ENCODE measurements at places on chromosomes 4 and X.

DNA sequence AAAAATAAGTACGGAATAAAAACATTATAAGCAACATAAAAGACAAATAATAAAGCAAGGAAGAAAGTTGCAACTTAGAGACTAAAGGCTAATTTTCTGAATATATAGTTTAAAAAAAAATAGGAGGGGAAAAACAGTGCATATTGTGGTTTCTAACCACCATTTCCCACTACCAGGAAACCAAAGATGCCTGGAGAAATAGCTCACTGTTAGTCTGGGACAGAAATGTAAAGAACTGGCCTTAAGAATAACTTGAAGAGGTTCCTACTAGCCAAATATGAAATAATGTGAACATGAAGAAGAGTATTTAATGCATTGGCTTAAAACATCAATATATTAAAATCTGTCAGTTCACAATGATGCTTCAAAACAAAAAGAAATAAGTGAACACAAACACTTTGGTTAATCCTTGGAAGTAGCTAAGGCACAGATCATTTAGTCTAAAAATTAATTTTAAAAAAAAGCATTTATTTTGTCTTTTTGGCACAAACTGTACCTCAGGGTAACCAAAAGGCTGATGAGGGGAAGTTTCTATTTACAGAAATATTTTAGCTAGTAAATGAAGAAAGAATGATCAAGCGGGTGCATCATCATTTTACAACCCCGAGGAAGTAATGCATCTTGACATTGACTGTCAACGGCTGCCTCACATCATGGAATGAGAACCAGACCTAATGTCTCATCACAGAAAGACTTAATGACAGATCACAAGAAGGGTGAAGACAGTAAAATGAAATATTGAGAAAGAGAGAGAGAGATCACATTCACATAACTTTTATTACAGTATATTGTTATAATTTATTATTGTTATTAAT is 297.2 kb upstream of the LDB2 start:
- no peak for DNase-seq

DNA sequence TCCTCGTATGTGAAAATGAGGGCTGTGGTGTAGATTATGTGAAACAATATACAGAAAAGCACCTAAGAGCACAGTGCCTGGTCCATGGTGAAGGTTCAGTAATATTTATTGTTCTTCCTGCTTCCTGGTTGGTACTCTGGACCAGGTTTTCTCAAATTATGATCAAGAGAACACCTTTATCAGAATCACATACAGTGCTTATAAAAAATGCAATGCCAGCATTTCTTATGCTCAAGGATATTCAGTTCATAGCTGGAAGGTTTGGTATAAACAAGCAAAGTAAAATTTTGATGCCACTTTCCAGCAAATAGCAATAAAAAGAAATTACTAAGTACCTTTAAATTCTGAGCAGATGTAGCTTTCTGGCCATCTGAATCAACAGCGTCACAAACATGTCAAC is 1412.4 kb downstream of the RPA4 start:
- DNase-seq, result no peak

DNA sequence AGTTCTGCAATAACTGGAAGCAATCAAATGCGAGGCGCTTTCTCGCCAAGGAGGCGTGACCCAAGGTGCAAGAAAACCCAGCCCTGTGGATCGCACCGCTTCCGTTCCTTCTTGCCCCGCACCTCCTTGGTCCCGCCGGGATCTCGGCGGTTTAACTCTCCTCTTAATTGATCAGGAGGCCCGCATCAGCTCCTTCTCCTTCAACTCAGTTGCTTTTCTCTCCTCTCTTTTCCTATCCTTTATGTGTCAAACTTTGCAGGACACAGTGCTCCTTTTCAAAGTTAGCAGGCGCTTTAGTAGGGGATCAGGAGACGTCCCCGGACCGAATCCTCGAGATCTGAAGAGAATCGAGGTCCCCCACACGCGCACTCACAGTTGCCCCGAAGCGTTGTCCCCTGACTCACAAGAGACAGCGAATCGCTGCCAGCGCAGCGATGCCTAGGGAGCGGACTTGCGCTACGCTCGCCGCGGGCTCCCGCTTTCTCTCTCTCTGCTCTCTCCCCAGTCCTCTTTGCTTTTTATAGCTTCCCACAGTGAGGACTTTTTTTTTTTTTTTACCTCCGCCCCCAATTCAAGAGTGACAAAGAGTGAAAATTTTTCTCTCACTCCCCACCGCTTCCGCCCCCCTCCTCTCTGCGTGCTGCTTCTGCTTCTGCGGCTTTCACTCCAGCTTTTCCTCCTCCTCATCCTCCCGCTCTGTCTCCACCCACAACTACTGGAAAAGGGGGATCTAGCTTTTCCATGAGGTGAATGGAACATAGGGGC is at the start of gene DKK2:
Gene DKK2, minus strand, starts transcription at position 495 of the 765 bp plus-strand sequence. CDS start 722 bp downstream, outside the sequence.
- no peak for DNase-seq

DNA sequence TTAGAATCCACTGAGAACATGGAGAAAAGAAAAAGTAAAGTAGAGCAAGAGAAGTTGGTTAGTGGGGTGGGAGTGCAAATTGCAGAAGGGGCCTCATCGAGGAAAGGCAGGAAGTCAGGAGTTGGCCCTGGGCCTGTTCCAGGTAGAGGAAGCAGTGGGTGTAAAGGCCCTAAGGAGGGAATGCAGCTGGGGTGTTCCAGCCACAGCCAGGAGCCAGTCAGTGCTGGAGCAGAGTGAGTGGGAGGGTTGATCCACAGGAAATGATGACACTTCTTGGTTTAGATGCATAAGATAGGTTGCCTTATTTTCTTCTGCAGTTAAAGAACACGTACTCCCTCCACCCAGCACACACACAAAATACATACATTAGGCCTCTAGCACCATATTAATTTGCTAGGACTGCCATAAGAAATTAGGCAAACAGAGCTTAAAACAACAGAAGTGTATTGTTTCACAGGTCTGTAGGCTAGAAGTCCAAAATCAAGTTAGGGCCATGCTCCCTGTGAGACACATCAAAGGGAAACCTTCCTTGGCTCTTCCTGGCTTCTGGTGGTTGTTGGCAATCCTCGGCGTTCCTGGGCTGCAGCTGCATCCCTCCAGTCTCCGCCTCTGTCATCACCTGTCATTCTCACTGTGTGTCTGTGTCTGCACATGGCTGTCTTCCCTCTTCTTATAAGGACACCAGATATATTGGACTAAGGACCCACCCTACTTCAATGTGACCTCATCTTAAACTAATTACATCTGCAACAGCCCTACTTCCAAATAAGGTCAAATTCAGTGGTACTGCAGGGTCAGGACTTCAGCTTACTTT is 205.9 kb downstream of the AASDH start:
- no peak for DNase-seq

- DNase-seq, result no peak
These were observed 172.8 kb upstream of the DCAF12L2 start for GRCh38 chrX:126338916-126339315.

- DNase-seq, result no peak
These were observed 626.6 kb downstream of the MID1IP1 start for GRCh38 chrX:39427906-39428305.

- no peak for DNase-seq
These were observed 380.7 kb downstream of the ADGRL3 start for GRCh38 chr4:61580721-61581377.

- DNase-seq, result no peak
These were observed 24.3 kb downstream of the PSAPL1 start for GRCh38 chr4:7410446-7410845.

DNA sequence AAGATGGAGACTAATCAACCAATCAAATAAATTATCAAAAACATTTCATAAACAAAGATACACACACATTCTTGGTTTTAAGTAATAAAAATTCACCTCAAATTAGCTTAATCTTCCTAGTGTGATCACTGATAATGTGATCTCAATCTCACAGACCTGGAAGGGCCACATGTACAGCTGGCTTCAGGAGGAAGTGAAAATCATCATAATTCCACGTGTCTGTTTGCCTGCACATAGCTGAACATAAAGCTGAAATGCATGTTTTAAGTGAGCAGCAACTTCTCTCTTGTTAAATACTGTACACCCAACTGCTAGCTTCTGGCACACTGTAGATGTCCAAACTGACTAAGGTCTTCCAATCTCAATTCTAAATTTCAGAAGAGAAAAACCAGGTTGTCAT is 53.8 kb downstream of the ARHGAP6 start:
- DNase-seq, result no peak

- DNase-seq, result no peak
These were observed 266.6 kb upstream of the GPC4 start for GRCh38 chrX:133681897-133682296.

DNA sequence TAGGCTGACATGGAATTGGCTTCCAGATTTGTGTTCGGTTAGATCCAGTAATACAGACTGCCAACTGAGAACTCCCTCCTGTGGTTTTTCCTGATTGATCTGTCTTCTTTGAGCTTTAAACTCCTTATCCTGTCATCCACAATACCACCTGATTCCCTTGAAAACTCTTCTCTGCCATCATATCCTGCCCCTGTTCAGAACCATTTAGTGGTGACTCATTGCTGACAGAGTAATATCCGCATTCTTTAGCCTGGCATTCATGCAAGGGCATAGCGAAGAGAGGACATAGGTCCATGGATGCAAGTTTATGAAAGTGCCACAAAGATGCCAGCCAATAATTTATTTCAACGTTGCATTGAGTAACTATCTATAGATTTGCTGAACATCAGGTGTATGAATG is 76.6 kb downstream of the ITIH6 start:
- DNase-seq, result no peak

- DNase-seq, result no peak
These were observed 5.0 kb upstream of the MSANTD1 start for GRCh38 chr4:3244002-3244401.

DNA sequence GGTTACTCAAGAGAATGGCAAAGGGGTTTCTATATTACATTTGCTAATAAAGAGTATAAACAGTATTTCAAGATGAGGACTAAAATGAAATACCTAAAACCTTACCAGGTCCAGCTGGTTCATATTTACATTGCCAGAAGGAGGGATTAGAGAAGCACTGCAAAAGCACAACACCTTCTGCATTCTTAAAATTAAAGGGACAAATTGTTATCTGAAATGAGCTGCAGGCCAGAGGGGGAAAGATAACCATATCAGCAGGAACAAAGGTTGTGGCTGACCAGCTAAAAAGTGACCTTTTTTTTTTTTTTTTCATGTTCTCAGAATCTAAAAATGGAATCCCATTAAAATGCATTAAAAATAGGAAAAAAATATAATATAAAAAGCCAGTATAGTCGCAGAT is 39.7 kb downstream of the AFF2 start:
- DNase-seq, result no peak

- no peak for DNase-seq
These were observed 576.8 kb downstream of the GBA3 start for GRCh38 chr4:23269566-23269965.

- no peak for DNase-seq
These were observed 11.7 kb downstream of the UGT2B4 start for GRCh38 chr4:69484011-69484410.

- DNase-seq, result no peak
These were observed 921 bp upstream of the SETD7 start for GRCh38 chr4:139556724-139557555.

DNA sequence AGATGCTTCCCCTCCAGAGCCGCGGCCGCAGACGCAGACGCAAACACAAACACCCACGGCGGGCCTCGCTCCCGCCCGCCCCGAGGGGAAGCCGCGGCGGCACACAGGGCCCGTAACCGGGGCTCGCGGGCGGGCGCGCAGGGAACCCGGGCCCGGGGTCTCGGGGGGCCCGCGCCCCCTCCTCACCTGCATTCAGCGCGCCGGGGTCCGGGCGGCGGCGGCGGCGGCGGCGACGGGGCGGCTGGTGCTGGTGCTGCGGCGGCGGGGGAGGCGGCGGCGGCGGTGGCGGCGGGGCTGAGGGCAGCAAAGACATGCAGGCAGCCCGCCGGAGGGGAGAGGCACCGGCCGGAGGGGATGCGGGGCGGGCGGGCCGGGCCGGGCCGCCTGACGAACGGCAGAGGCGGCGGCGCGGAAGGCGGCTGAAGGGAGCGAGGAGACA is 255 bp upstream of the CNOT6L start:
- DNase-seq, result no peak

GRCh38 chrX:54798137-54798536 is at the start of gene ITIH6:
Gene ITIH6, minus strand, starts transcription at chrX:54798255. Its CDS starts 45 bp downstream, at chrX:54798210.
- no peak for DNase-seq

DNA sequence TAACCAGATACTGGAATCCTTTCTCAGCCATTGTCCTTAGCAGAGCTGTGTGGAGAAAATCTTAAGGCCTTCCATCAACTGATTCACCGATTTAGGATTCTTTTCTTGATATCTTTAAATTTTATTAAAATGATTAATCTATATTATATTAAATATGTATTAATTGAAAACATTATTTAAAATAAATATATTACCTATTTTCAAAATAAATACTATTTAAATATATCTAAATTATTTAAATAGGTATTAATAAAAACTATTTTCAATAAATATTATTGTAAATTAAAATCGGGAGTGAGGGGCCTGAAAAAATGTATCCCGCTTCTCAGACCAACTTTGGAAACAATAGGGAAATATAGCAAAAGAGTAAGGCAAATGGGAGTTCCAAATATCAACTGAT is 94.0 kb upstream of the HPF1 start:
- no peak for DNase-seq

DNA sequence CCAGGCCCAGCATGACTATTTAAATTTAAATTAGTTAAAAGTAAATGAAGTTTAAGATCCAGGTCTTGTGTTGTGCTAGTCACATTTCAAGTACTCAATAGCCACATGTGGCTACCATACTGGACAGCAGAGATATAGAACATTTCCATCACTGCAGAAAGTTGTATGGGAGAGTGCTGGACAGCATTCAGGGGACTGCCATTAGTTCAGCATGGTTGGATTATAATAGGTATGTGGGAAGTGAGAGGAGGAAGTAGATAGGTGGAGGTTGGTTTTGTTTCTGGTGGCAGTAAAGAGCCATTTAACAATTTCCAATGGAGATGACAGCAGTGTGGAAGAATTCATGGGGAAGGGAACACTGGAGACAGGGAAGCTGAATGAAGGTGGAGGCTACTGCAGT is 42.1 kb downstream of the ERVMER34-1 start:
- DNase-seq, result no peak

- peak; percentile 35 for DNase-seq
These were observed 8.0 kb upstream of the NEUROG2 start for GRCh38 chr4:112523764-112524505.

DNA sequence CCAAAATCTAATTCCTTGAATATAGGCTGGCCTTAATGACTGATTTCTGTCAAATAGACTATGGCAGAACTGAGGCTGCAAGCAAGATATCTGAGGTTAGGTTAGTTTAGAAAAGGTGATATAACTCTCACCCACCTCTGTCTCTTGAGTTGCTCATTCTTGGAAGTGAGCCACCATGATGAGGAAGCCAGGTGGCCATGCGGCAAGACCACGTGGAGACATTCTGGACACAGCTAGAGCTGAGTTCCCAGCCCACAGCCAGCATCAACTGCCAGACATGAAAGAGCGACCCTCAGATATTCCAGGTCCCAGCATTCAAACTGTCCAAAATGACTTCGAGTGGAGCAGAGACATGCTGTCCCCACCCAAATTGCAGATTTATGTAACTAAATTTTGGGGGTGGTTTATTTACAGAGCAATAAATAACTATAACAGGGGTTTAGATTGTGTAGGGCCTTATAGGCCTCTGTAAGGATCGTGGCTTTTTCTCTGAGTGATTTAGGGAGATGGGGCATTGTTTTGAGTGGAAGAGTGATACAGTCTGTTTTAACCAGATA is 33.7 kb downstream of the USP53 start:
- no peak for DNase-seq

- no peak for DNase-seq
These were observed 10.0 kb downstream of the TMEM164 start for GRCh38 chrX:110012818-110013485.

Data from stimulated activated CD8-positive, alpha-beta memory T cell treated with anti-CD3 and anti-CD28 coated beads, Interleukin-4, amount 100 ng/mL, for 4 hours (primary cell).